ENCODE measurements at places on chromosomes 5 and 9. TPM values are rescaled to one million over a fixed set of nuclear protein-coding genes. Genes with fewer than 3 reads are reported as not detected.

The CDKN2B gene
- total RNA-seq: 375 TPM

The MEF2C gene
- 5.4 TPM for total RNA-seq

- no peak for DNase-seq
Measured at GRCh38 chr5:135019314-135019713, 14.7 kb downstream of the PITX1 start.

- no peak for DNase-seq
Measured at GRCh38 chr9:29211580-29212396, 1638.5 kb upstream of the C9orf72 start.

The INSL6 gene
- not detected for total RNA-seq

DNA sequence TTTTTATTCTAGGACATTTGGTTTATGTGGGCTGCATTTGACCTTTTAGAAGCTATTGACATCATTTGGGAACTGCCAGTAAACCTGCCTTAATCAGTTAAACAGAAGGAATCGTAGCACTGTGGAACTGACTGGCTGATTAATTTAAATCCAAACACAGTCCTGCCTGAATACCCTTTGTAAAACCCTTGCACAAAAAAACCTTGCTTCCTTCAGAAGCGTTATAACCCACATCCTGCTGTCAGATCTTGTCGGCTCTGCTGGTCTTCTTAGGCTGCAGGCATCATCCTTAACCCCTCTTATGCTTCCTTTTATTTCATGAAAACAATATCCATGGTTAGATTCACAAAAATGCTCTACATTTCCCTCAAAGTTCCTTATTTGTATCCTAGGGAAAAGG, 46.3 kb downstream of the PAM start:
- no peak for DNase-seq

DNA sequence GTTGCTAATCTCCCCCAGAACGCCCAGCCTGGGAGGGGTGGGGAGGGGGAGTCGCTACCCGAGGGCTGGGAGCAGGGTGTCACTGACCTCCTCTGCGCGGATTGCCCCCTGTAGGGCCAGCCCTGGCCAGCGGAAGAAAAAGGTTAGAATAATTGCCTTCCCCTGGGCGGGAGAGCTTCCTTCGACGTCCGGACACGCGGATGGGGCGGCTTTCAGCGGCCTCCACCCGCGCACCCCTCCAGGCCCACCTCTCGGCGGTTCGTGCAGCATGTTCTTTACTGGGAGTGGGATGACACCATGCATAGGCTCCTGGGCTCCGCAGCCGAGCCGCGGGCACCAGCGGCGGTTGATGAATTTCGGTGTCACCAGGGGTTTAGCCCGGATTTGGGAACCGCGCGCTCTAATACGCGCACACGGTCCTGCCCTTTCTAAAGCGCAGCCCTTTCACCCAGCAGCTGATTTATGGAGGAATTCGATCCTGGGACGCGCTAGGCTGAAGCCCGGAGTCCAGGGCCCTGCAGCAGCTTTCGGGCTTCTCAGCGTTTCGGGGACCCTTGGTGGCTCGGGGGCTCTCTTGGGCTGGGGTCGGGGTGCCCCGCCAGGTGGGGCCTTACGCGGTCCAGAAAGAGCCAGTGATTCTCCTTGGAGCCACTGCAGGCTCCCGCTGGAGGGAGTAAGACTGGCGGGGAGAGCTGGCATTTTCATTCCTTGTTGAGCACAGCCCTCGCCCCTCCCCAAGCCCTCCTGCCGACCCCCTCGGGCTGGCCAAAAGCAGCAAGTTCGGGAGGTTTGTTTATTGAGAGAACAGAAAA, 10.1 kb downstream of the LMX1B start:
- DNase-seq: no peak

- DNase-seq: no peak
Measured at GRCh38 chr5:120449501-120449900, 14.6 kb upstream of the PRR16 start.

The MSANTD3 gene
- total RNA-seq: 7.4 TPM

The LRRC14B gene
- total RNA-seq: not detected

GRCh38 chr9:131874447-131874846, 134.6 kb upstream of the RAPGEF1 start:
- no peak for DNase-seq

DNA sequence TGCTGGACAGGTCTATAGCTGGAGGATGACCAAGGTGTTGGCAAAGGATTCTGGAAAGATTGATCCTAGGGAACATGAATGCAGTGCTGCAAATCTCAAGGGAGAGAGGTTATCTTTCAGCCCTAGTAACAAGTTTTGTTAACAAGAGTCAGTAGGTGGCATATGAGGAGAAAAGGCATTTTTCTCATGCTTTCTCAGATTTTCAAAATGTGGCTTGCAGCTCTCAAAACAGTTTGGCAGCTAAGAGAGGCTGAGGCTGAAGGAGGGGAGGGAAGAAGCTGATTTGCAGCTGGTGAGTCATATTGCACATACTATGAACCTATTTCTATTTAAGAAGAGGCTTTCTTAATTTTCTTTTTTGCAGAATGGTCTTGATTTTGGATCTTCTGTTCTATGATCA, 64.3 kb upstream of the PCA3 start:
- DNase-seq: no peak

The C5orf47 gene
- not detected for total RNA-seq

The GCNT1 gene
- total RNA-seq: 43.4 TPM

The PCDHB16 gene
- total RNA-seq: 0.35 TPM

DNA sequence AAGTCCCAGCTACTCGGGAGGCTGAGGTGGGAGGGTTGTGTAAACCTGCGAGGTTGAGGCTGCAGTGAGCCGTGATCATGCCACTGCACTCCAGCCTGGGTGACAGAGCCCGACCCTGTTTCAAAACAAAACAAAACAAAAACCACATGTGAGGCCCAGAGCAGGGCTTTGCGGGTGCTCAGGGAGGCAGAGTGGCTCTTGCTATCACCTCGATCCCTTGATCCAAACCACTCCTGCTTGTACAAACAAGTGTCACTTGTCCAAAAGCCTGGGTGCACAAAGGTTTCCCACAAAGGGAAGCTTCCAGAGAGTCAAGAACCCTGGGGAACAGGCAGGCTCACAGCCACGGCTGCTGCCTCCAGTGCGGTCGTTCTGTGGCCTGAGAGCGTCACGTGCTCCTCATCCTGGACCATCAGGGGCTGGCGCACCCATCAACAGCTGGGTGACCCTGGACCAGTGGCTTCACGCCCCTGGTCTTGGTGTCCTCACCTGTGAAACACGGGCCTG, 162.7 kb downstream of the C9orf50 start:
- no peak for DNase-seq

The ZNF658 gene
- total RNA-seq: not detected

The DAPK1 gene
- 74.4 TPM for total RNA-seq

DNA sequence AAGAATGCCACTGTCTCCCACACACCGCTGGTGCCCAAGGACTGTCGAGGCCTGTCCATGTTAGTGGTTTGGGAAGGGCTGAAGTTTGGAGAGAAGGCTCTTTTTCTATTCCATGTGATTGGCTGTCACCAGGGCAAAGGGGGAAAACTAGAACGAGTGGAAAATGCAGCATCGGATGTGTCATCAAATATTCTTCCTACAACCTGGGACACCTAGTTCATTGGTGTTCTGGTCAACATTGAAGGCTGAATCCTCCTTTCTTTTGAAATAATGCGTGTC, 53.2 kb downstream of the PIK3R1 start:
- no peak for DNase-seq
